ENCODE measurements at places on chromosomes 1 and 21.
A peak's percentile ranks its signal among the peaks of the same experiment; 100 is the strongest.

DNA sequence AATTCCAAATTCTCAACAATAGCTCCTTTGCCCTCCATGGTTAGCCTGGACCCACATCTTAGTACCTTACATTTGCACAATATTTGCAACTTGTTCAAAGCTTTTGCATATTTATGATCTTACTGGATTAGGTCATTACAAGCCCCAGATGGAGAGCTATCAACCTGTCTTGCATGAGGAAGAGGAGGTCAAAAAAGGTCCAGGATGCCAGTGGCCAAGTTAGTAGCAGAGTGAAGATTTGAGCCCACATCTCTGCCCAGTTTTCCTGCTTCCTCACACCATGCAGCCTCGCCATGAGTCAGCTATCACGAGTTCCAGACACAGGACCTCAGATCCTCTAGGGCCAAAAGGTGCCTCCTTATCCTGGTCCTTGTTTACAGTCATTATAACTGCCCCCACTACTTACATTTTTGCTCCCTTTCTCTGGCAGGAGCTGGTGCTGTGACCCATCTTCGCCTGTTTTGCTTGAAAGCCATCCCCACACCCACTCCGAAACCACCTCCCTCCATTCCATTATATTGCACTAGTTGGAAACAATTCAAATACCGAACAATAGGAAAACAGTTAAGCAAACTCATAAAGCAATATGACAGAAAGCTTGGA, 5.0 kb upstream of the AHCYL1 start:
- DNase-seq = no peak

GRCh38 chr1:116581323-116581885, 10.6 kb upstream of the CD58 start:
- no peak for DNase-seq

- DNase-seq = no peak
Measured at GRCh38 chr1:15191770-15192169, 38.2 kb downstream of the TMEM51 start.

DNA sequence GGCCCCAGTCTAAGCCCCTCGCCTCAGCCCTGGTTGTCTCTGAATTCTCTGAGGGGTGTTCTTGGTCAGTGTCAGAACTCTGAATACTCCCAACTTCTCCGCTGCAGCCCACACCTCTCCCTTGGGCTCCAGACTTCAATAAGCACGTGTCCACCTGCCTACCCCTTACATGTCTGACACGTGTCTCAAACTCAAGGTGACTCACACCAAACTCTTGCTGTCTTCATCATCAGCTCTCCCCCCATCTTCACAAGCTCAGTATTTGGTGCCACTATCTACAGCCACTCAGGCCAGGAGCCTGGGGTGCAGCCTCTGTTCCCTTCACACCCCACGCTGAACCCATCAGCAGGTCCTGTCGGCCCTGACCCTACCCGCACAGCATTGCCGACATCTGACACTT, 18.8 kb upstream of the UBXN10 start:
- DNase-seq = no peak

DNA sequence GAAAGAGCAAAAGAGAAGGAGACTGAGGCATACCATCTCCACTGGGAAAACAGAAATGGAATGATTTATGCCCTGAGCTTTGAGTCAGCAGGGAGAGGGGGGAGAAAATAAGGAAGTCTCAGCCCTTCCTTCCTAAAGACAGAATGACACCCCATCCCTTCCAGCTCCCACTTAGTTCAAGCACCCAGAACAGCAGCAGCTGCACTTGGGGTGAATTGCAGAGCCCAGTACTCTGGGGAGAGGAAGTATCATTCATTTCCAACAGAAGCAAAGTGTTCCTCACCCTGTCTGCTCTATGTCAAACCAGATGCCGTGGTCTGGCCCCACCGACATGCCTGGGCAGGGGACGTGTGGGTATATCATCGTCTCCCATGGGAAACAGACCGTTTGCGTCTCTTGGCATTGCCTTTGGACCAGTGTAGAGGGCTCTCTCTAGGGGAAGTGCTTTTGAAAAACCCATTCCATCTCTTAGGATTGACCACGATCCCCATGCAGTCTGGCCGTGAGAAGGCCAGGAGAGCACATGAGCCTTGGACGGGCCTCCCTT, 1.1 kb upstream of the KCNJ15 start:
- DNase-seq = no peak

DNA sequence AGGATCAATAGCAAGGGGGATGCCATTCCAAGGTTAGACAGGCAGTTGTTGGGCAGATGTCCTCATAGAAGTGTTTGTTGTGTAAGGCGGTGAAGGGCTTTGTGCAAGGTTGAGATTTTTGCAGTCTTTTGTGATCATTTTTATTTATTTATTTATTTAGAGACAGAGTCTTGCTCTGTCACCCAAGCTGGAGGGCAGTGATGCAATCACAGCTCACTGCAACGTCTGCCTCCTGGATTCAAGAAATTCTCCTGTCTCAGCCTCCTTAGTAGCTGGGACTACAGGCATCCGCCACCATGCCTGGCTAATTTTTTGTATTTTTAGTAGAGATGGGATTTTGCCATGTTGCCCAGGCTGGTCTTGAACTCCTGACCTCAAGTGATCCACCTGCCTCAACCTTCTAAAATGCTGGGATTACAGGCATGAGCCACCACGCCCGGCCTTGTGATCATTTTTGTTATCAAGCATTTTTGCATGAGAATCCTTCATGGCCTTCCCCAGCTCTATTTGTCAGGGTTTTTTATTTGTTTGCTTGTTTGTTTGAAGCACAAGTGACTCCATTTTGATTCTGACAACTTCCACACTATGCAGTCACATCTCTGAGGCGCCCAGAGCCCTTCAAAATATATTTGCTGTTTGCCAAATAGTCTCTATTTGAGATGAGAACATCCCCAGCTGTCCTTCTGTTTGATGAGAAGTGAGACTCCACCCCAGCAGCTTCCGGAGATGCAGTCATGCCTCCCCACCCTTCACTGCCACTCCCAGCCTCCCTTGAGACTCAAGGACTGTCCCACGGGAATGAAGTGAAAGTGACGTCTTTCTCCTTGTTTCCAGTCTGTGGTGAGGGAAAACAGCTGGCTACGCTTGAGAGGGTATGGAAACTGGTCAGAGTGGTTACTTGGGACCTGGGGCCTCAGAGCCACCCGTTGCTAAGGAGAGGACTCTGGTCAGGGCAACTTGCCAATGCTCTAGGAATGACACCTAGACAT, 38.0 kb downstream of the TMEM50B start:
- no peak for DNase-seq

- no peak for DNase-seq
Measured at GRCh38 chr1:248404024-248404423, 1.2 kb downstream of the OR2T1 start.

DNA sequence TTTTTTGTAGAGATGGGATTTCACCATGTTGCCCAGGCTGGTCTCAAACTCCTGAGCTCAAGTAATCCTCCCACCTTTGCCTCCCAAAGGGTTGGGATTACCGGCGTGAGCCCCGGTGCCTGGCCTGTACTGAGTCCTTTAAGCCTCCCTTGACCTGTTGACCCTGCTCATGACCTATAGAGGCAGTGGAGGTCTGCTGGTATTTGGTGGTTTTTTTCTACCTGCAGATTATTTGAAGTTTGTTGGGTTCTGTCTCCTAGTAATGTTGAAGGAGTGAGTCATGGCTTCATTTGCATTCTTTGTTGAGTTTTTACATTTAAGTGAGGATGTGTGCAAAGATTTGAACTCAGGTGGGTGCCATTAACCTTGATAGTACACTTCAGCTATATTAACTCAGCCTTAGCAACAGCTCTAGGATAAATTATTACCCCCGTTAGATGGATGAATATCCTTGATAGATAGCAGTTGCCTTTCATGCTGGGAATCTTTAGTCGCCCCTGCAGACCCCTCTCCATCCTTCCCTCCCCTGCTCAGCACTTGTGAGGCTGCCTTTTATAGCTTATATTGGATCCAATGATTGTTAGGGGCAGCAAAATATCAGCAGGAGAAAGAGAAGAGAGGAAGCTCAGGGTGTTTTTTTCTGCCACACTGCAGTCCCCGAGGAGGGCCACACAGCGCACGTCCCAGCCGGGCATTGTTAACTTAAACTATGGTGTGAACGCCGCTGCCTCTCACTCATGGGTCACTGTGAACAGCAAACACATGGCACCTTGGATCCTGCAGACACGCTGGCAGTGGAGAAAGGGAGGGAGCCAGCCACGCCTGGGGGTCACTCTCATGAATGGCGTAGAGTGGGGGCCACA, 14.9 kb upstream of the NPPB start:
- DNase-seq = no peak

- peak; percentile 99 for DNase-seq
Measured at GRCh38 chr1:211578640-211579439, at the start of gene SLC30A1. TSS of gene SLC30A1 (minus strand) at chr1:211579161. CDS start at chr1:211578612, 549 bp downstream.

DNA sequence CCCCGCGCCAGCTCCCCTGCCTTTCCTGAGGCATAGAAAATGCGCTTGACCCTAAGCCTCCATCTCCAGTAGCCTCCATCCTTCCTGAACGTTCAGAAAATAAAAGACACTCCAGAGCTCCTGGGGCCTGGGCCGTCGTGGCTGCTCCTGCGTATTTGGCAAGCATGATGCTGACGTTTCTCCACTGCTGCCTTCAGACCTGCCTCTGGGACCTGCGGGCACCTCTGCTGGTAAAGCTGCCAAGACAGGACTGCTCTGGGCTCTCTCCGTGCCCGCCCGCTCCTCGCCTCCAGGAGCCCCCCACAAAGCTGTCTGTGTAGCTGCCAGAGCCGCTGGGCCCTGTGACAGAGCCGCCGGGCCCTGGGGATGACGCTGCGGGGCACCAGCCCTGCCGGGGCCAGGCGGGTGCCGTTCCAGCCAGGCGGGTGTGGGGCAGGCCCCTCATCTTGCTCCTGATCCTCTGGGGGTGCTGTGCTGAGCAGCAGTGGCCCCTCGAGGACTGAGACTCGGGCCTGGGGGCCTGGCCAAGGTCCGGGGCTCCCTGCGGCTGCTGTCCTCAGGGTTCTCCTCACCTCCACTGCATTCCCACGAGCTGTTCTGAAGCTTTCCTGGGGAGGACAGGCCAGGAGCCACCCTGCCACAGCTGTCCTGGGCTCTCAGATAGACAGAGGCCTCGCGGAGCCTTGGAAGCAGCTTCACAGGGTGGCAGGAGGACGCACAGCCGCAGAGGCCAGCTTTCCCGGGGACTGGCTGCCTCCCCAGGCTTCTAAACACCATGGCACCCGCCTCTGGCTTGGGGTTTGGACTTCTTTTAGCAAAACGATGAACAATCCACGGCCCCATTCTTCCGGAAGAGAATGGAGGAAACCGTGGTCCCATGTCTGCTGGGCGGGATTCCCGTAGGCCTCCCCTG, 48.1 kb downstream of the MORN1 start:
- DNase-seq = no peak

- DNase-seq = no peak
Measured at GRCh38 chr21:15050568-15051377, 14.0 kb downstream of the NRIP1 start.

- no peak for DNase-seq
Measured at GRCh38 chr1:154682254-154682653, 74.3 kb upstream of the ADAR start.

DNA sequence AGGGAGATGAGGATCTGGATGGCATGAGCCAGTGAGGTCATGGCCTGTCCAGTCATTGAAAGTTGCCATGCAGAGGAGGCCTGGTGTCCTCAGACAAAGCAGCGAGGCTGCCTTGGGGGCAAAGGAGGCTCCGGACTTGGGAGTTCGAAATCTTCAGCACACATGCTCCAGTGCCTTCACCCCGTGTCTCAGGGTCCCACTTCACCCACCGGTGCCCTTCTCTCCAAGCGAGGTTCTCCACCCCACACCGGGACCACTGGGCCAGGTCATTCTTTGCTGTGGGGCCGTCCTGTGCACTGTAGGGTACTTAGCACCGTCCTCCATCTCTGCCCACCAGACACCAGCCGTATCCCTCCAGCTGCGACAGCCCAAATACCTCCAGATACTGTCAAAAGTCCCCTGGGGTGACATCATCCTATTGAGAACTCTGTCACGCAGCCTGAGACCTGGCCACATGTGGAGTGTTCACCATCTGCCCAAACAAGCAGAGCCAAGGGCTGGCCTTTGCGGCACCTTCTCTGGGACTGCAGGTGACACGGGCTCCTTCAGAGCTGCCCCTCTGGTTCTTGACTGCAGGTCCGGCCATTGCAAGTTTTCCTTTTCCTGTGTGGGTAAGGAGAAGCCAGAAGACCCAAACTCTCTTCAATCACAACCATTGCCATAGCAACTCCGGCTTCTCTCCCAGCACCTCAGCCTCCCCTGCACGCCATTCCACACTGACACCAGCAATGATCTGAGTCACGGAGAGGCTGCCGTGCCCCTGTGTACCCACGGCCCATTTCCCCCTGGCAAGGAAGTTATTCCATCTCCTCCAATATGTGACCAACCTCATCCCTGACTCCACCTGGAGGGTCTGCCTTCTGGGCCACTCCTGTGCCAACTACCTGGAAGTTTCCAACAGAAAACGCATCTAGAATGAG, 20.4 kb upstream of the PDE9A start:
- no peak for DNase-seq

DNA sequence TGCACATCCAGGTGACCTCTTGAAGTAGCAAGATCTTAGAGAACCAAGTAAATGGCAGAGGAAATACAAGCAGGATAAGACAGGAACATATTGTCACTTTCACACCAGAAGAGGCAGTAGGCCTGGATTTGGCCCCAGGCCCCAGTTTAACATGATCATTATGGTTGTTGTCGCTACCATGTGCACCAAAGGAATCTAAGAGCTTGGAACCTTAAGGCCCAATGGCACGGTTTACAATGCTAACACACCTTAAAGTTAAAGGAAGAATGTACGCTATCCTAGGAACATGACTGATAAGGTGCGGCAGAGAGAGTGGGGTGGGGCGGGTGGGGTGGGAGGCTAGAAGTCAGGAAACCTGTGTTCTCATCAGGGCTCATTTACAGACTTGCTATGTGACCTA, 147.5 kb downstream of the ROR1 start:
- DNase-seq = no peak

GRCh38 chr21:41927727-41928409, 25.9 kb downstream of the C2CD2 start:
- DNase-seq = no peak

GRCh38 chr1:110570307-110570706, 35.9 kb downstream of the KCNA2 start:
- no peak for DNase-seq

GRCh38 chr1:226643177-226643576, 94.6 kb downstream of the STUM start:
- DNase-seq = peak; percentile 23

DNA sequence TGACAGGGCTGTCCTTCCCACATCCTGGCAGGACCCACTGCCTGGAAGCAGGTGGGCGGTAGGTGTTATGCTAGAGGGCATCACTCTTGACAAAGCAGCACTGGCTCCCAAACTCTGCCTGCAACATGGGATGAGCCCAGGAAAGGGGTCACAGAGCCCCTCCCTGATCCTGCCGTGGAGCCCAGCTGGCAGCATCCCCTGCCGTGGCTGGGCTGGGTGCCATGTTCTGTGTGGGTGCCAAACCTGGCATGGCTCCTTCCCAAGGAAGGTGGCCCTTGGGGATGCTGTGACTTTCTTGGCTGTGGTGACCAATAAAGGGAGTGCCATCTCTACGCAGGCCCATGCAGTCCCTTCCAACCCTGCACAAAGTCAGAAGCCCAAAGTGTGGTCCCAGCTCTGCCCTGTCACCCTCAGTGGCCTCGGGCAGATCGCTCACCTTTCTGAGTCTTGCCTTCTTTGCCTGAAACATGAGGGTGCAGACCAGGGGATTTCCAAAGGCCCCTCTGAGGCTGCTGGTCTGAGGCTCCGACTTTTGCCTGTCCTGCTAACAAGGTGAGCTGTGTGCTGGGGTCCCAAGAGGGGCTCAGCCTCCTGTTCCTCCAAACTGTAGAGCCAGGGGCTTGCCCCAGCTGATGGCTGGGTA, 6.0 kb downstream of the CDK18 start:
- DNase-seq = no peak

GRCh38 chr1:230186003-230186863, 119.2 kb downstream of the GALNT2 start:
- DNase-seq = no peak

GRCh38 chr1:200316148-200316803, 93.6 kb downstream of the ZNF281 start:
- peak; percentile 21 for DNase-seq

Data from NCI-H82 (cell line).